ENCODE measurements at places on chromosomes 6 and 20.

GRCh38 chr6:14832427-14832826 lies 413.4 kb upstream of the JARID2 start:
- no peak for DNase-seq

DNA sequence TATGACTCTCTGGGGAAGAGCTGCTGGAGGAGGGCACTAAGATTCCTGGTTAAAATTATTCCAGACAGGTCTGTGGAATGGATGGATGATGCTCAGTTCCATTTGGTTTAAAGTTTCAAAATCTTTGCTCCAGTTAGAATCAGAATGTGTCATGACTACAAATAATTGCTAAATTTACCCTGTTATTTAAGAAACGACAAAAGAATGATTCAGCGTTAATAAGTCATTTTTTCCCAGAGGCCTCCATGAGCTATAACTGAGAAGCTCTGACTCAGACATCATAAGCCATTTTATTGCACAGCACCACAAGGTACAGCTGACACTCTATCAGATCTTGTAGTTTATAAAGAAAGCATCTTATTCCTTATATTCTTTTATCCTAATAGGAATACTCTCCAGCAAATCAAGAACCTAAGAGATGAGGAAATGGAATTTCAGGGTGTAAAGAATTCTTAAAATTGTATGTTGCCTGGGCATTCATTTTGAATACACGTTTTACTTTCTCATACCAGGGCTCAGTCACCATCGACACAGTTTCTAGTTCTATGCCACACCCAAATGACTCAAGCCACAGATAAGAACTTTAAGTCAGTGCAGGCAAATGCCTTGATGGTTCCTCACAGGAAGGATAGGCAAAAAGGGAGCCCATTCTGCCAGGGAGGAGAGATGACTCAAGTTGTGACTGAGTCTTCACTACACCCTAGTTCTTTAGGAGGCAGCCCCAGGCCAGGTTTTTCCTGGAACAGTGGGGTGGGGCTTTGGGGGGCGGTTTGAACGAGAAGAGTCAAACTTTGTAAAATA lies 636.0 kb downstream of the MMUT start:
- peak; percentile 70 for DNase-seq

DNA sequence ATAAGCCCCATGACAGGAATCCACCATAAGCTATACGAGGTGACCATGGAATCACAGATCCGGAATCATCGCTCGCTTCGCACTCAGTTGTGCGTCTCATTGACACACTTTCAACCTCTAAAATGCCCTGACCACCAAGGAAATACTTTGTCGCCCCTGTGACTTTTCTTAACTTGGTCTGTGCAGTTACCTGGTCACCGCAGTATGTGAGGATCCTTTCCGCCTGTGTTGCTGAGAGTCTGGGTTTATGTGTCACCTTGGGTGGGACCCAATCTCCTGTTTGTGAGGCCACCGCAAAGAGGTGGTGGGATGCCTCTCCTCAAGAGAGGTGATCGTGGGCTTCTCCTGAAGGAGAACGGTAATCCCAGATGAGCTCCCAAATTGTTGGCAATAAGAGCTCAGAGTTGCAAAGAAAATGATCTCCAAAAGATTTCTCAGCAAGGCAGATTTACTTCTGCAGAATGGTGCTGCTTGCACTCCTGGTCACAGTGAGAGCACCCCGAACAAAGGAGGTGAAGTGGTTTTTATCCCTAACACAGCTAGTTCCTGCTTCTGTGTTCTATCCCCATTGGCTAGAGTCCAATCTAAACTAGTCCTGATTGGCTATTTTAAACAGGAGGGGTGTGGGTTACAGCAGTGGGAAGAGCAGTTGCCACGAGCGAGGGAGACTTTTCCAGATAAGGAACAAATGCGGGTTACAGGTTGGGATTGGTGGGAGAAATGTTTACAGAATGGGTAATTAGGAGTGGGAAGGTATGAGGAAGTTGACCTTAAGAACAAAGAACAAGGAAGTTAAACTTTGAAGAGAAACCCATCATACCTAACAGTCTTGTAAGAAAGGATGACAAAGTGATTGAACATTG lies 9.1 kb upstream of the ZNFX1 start:
- DNase-seq: peak; percentile 62

- DNase-seq: no peak
Observed at GRCh38 chr6:165484178-165484889, 174.9 kb upstream of the C6orf118 start.

- DNase-seq: no peak
Observed at GRCh38 chr20:34710568-34710839, 6.4 kb downstream of the TP53INP2 start.

- no peak for DNase-seq
Observed at GRCh38 chr6:91082311-91082832, 495.5 kb upstream of the MAP3K7 start.

DNA sequence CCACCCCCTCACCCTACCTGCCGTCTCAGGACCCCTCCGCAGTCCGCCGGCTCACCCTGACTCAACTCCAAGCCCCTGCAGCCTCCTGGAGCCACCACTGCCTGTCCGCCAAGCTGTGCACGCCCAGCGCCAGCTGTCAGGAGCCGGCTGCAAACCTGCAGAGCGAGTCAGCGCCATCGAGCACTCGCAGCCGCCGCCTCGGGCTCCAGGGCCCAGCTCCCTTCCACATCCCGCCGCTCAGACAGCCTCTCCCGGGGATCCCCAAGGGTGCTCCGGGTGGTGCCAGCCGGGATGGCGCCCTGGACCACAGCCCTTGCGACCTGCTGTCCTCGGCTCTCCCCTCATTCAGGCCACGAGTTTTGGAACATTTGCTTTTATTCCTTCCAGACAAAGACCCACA lies 4.3 kb downstream of the TNNC2 start:
- DNase-seq: peak; percentile 70

- DNase-seq: no peak
Observed at GRCh38 chr6:168721571-168721970, 280.6 kb downstream of the SMOC2 start.

GRCh38 chr6:38739532-38739931 lies 24.4 kb downstream of the DNAH8 start:
- DNase-seq: no peak

DNA sequence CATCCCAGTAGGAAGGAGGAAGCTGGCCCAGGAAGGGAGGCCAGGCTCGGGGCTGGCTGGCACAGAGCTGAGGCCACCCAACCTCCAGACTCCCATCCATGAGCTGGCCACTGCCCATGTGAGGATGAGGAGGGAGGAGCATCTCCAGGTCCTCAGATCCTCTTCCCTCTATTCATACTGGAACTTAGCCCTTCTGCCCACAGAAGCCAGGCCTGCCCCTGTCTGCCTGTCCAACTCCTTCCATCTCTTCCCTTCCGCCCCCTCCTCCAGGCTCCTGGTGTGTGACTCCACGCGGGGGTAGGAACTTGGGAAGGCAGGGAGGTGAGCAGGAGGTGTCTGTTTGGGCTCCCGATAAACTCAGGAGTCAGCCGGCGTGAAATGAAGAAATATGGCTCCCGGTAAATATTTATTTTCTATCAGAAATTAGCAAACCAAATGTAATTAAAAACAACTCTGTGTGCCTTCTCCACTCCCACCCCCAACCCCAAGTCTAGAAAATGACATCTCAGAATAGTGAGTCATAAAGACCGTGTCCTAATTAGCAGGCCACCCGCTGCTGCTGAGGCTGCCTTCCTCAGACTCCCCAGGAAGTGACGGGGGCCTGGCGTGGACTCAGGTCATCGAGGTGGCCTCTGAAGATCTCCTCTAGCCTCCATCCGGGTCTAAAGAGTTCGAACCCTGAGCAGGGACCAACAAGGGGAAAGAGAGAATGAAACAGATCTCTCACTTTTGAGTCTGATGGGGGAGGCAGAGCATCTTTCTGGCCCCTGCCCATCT lies 81.9 kb downstream of the MDGA1 start:
- no peak for DNase-seq

GRCh38 chr6:4599924-4600323 lies 176.3 kb upstream of the CDYL start:
- no peak for DNase-seq

GRCh38 chr6:112203577-112204349 lies 50.6 kb downstream of the LAMA4 start:
- DNase-seq: peak; percentile 9

DNA sequence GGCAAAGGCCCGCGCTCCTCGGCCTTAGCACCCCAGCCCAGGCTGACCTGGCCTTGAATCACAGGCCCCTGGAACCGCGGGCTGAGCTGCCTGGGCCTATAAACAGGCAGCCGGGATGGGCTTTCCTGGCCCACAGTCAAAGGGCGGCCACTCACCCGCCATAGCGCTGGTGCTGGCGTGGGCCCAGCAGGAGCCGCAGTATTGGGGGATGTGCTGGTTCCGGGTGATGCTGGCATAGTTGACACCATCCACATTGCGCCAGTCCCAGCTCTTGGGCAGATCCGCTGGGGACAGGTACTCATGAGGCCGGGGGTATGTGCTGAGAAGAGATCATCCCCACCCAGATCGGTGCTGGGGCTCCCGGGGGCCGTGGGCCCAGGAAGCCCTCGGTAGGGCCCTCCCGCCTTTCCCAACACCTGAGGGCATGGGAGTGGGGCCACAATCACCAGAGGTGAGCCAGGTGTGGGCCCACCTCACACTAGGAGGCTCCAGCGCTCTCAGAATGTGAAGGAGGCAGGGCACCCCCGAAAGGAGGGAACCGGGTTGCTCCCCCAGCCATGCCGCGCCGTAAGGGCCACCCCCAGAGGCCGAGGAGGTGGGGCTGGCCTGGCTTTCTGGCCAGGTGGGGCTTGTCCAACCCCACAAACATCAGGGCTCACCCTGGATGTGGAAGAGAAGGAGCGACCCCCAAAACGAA lies 739 bp downstream of the CTSZ start:
- peak; percentile 31 for DNase-seq

GRCh38 chr20:39702701-39703349 lies 740.7 kb downstream of the DHX35 start:
- no peak for DNase-seq

DNA sequence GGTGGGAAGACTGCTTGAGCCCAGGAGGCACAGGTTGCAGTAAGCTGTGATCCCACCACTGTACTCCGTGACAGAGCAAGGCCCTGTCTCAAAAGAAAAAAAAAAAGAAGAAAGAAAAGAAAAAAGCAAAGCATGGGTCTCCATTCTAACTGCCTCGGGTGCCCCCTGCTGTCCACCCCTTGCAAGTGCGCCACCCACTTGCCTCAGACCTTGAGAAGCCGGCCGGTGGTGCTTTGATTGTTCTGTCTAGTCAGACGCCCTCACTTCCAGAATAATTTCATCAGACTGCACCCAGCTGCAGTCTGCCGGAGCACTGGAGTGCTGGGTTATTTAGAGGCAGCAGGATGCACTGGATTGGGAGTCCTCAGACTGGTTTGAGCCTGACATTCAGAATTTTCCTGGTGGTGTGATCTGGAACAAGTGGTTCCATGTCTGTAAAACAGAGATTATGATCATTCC lies 17.6 kb upstream of the TM9SF4 start:
- peak; percentile 91 for DNase-seq

GRCh38 chr20:22796469-22797077 lies 212.2 kb upstream of the FOXA2 start:
- DNase-seq: no peak

DNA sequence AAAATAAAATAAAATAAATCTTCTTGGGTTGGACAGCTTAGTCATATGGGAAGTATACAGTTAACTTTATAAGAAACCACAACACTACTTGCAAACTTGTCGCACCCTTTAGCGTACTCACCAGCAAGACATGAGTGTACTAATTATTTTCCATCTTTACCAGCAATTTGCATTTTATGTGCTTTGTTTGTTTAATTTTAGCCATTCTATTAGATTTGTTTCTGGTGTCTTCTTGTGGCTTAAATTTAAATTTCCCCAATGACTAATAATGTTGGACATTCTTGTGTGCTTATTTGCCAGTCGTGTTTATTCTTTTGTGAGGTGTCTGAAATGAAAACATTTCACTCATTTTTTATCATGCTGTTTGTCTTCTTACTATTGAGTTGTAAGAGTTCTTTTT lies 1172.2 kb upstream of the CITED2 start:
- no peak for DNase-seq

DNA sequence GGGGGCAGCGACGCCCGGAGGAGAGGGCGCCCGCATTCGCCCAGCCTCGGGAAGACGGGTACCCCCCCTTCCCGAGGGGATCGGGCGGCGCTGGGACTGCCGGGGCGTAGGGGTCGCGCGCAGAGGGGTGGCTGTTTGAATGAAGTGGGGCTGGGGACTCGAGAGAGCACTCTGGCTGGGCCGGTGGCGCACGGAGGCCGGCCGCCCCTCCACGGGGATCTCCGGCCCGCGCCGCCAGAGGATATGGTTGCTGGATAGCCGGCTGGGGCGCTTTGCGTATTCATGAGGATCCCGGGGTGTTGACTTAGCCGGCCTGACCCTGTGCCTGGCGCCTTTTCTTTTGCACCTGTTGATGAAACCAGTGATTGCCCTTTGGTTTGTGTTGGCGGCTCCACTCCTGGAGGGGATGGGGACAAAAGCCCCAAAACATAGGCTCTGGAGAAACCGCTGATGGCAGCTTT lies 469 bp downstream of the SYNJ2 start:
- DNase-seq: peak; percentile 40

DNA sequence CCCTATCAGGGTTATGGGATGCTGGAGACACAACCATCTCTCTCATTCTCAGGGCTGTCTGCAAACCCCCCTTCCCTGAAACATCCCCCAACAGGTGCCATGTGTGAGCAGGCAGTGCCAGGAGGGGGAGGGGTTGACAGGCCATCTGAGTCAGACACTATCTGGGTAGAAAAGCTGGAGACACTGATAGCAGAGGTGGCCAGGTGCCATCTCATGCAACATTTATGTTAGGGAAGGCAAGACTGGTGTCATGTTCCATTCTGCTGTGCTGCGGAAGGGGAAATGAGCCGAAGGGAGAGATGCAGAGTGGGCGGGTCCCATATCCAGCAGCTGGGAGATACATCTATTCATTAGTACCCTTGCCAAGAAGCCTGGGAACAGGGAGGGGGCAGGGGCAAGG lies 3.5 kb downstream of the LHFPL5 start:
- DNase-seq: no peak

GRCh38 chr20:47515843-47516242 lies 14.2 kb downstream of the NCOA3 start:
- DNase-seq: no peak

- DNase-seq: no peak
Observed at GRCh38 chr6:128663238-128663637, 142.8 kb upstream of the PTPRK start.

- no peak for DNase-seq
Observed at GRCh38 chr20:49765846-49766541, 46.6 kb upstream of the SLC9A8 start.

DNA sequence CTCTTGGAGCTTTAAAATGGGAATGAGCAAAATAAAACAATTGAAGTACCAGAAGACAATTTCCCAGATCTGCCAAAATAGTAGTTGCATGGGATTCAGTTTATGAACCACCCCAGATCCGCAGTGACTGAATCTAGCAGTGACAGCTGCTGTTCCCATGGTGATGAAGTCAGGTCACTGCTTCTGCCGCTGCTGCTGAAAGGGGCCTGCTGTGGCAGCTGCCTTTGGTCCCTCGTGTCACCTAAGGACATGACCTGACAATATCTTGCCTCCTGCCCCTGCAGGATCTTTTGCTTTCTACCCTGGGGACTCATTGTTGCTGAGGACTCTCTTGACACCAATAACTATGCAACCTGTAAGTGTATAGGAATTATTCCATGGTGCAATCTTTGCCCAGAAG lies 34.3 kb upstream of the OGFRL1 start:
- DNase-seq: no peak

- DNase-seq: no peak
Observed at GRCh38 chr20:9256393-9256792, 187.5 kb downstream of the PLCB4 start.

GRCh38 chr6:154805288-154805911 lies 72.2 kb downstream of the SCAF8 start:
- no peak for DNase-seq
